Mammary microvascular endothelial cell (primary cell): ENCODE measurements at places on chromosomes 16 and 17. TPM values are rescaled to one million over a fixed set of nuclear protein-coding genes. Genes with fewer than 3 reads are reported as not detected.

The CCT6B gene
- 0.84 TPM in 1 of 2 replicates, not detected in the other for total RNA-seq

The NOXO1 gene
- total RNA-seq = 1.00 TPM in 1 of 2 replicates, not detected in the other

The SLC5A10 gene
- not detected in 2 replicates for total RNA-seq

The DHX38 gene
- total RNA-seq = 34.8 and 46.0 TPM in 2 replicates

The CTRB1 gene
- total RNA-seq = not detected in 2 replicates

The HOXB6 gene
- 39.8 and 43.2 TPM in 2 replicates for total RNA-seq

The SYCE1L gene
- total RNA-seq = 4.9 and 5.5 TPM in 2 replicates

The ZNF597 gene
- total RNA-seq = 1.3 and 1.5 TPM in 2 replicates
